Stimulated activated CD8-positive, alpha-beta memory T cell treated with anti-CD3 and anti-CD28 coated beads, Interleukin-2, amount 100 ng/mL, for 1 hour (primary cell): ENCODE measurements at places on chromosomes 1 and 21.

DNA sequence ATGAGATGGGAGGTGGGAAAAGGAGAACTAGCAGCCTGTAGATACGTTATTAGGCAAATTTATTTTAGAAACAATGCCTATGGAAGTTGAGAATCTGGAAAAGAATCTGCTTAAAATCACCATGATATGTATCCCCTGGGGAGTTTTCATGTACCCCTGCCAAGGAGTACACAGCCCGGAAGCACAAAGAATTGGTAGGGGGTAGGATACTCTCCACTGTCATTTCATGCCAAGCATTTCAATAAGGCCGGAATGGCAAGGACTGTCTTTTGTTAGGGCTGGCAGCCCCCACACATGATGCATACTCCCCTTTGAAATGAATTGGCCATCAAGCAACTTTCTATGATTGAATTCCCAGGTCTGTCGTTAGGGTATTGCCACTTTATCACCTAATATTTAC lies 111.5 kb upstream of the APP start:
- no peak for DNase-seq

GRCh38 chr21:38496224-38496623 lies 2.1 kb downstream of the ERG start:
- no peak for DNase-seq

DNA sequence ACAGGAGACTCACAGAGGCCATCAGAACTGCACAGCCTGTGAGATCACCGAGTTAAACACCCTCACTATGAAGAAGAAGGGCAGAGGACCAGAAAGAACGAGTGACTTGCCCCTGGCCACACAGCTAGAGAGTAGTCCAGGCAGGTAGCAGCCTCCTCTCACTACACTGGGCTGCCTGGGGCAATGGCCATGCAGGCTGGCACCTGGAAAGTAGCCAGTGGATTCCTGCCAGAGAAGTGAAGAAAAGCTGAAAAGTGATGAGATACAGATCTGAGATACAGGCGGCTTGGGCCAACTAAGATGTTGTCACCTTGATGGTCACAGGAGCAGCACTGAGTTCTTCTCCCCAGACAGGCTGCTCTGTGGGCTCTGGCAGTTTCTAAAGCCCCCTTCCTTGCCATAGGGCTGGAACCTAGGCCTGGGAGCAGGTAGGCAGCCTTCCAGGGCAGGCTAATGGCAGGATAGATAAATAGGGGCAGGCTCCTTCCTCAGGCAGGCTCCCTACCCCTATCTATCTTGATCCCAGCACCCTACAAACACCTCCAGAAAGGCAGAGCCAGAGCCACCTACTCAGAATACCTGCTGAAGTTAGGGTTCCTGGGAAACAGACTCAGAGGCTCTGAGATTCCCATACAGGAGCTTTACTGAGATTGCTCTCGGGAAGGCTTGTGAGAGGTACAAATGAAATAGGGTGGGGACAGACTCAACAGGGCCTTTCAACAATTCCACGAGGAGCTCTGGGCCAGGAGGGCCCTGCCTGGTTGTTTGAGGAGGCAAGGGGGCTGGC lies 106.3 kb downstream of the BEND5 start:
- no peak for DNase-seq

DNA sequence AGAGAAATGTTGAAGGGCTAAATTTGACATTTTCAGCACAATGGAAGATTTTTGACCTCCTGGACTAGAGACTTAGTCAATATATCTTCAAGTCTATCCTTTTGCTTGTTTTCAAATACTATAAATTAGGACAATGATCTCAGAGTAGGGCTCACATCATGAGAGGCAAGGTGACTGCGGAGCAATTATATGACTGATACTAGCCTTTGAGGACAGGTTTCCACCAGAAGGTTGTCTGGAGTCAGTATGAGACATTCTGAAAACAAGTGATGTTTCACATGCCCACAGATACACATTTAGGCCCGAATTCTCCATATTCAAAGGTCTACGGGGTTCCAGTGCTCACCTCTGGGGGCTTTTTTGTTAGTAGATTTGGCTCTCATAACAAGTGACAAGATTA lies 142.3 kb upstream of the SAMSN1 start:
- DNase-seq = no peak

DNA sequence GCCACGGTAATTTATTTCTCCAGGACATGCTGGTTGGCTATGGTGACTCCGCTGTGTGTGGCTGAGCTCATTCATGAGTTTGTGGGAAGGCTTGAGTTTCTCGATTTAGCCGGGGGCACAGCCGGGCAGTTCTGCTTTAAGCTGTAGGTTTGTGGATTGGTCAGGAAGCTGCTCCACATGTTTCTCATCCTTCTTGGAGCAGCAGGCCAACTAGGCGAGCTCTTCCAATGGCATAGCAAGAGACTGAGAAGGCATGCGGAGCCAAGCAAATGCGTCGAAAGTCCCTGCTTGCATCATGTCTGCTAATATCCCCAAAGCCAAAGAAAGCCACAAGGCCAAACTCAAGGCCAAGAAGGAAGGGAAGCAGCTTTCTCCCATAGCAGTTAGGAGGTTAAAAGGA lies 71.6 kb upstream of the GREM2 start:
- no peak for DNase-seq

- no peak for DNase-seq
Measured at GRCh38 chr1:8482979-8483381, 165.1 kb downstream of the SLC45A1 start.

- DNase-seq = no peak
Measured at GRCh38 chr1:156067262-156067661, 6.3 kb downstream of the RAB25 start.

- DNase-seq = no peak
Measured at GRCh38 chr1:30773722-30774358, 16.3 kb upstream of the LAPTM5 start.

DNA sequence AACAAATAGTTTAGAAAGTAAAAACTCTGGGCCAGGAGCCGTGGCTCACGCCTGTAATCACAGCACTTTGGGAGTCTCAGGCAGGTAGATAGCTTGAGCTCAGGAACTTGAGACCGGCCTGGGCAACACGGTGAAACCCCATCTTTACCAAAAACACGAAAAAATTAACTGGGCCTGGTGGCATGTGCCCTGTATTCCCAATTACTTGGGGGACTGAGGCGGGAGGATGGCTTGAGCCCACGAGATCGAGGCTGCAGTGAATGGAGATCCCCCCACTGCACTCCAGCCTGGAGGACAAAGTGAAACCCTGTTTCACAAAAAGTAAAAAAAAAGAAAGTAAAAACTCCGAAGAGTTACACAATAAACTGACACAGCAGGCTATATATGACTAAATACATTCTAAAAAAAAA lies 10.6 kb downstream of the CEP170 start:
- DNase-seq = no peak

GRCh38 chr1:201309416-201309815 lies 26.1 kb downstream of the PKP1 start:
- DNase-seq = no peak

DNA sequence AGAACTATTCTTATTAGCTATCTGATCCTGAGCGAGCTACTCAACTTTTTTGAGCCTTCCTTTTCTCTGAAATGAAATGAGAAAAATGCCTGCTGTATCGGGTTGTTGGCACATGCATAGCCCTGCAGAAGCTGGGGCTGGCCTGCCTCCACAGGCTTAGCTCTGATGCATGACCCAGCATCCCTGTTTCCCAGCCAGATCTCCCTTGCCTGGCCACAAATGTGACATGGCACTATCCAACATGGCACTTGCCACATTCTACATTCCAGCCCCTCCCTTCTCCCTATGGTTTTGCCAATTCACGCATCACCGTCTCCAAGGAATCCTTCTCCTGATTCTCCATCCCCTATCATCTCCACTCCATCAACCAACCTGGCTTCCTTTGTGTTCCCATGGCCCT lies 13.8 kb downstream of the RNU5D-1 start:
- no peak for DNase-seq

- DNase-seq = peak; percentile 70
Measured at GRCh38 chr1:248873993-248874533, 15.2 kb upstream of the ZNF692 start.
